ENCODE measurements at places on chromosomes 2 and 18.

DNA sequence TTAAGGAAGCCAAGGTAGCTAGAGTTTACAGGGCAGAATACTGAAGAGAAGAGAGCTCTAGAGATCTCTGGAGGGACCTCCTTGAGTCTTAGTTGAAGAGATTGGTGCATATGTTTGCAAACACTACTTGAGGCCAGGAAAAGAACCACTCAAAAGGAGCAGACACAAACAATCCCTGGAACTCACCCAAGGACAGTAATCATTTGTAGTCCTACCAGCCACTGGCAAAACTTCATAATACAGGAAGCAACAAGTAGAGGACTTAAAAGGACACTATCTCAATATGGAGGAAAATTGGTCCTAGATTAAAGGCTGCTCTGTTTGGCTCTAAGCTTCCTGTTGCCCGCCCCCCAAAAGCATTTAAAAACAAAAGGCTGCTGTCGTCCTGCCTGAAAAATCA, 46.9 kb upstream of the UBXN4 start:
- DNase-seq = no peak

DNA sequence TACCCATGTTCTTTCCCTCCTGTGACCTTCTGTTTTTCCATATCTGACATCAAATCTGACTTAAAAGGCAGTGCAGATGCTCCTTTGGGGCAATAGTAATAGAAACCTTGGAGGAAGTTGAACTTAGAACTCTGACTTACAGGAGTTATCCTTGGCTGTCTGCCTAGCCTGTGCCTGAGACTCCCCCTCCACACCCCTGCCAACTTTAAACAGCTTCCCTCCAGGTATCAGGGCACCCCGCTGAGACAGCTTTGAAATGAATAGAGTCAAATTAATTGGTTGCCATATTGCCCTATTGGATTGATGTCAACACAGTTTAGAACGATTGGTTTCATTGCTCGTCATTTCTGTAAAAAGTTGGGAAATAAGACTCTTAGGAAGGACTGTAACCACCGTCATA, 322.0 kb downstream of the PRKCE start:
- DNase-seq = no peak

DNA sequence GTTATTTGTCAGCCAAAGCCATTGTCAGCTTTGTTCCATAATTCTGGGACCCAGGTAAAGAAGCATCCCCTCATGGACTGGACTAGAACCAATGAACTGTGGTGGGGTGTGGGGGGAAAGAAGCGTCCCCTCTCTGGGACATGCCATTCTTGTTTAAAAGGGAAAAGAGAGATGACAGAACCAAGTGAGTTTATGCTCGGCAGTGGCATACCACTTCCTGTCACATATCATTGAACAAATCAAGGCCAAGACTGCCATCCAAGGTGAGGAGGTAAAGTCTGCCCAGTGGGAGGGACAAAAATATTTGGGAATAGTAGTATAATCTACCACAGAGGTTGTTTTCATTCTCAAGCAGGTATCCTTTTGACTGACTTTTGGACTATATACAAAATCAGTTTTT, 4.7 kb upstream of the GLS start:
- DNase-seq = no peak

GRCh38 chr18:12554796-12555388, 103.0 kb downstream of the SPIRE1 start:
- no peak for DNase-seq

DNA sequence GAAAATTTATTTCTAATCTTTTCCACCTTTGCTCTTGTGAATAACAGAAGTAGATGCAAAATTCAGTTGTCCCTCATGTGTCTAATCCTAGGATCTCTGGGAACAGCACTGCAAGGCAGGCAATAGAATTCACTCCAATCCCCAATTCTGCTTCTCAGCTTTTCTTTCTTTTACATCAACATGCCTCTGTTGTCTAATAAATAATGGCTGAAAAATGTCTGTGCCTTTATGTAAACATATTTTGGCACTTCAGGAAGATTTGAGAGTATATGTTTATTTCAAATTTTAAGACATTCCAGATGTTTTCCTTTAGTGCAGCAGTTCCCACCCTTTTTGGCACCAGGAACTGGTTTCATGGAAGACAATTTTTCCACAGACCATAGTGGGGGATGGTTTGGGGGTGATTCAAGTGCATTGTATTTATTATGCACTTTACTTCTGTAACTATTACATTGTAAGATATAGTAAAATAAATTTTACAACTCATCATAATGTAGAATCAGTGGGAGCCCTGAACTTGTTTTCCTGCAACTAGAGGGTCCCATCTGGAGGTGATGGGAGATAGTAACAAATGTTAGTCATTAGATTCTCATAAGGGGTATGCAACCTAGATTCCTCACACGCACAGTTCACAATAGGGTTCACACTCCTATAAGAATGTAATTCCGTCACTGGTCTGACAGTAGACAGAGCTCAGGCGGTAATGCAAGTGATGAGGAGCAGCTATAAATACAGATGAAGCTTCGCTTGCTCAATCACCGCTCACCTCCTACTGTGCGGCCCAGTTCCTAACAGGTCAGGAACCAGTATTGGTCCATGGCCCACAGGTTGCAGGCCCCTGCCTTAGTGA, 590.3 kb upstream of the CNTNAP5 start:
- no peak for DNase-seq

- DNase-seq = no peak
These were observed 16.3 kb upstream of the WDR75 start for GRCh38 chr2:189424961-189425360.

DNA sequence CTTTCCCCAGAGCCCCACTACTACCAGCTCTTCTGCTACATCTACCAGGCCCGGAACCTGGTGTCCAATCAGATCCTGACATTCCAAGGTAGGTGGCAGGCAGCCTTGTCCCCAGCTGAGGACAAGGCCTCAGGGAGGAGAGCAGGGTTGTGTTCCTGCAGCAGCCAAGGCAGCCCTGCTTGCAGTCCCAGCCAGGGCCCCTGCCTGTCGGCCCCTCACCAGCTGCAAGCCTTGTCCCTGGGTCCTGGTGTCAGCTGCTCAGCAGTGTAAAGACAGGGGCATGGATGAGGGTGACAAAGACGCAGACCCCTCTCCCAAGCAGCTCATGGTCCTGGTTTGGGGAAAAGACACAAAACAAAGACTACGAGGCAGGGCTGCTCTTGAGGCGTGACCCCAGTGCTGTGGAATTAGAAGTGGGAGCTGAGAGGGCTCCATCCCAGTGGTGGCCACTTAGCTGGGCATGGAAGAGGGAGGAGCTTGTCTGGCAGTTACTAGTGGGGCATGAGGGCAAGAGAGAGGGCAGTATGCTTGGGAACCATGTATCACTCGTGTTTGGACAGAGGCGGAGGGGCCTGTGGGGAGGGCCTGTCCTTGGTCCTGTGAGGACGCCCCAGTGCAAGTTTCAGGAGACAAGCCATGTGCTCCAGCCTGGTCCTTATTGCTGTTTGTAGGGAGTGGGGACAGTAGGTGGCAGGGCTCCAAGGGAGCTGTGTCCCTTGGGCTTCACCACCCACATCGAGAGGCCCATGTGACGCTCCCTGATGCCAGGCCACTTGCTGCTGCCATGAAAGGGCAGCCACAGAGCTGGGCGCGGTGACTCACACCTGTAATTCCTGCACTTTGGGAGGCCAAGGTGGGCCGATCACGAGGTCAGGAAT, 47.5 kb downstream of the LMAN2L start:
- DNase-seq = no peak

- DNase-seq = no peak
These were observed 106.4 kb downstream of the VIT start for GRCh38 chr2:36802952-36803351.

DNA sequence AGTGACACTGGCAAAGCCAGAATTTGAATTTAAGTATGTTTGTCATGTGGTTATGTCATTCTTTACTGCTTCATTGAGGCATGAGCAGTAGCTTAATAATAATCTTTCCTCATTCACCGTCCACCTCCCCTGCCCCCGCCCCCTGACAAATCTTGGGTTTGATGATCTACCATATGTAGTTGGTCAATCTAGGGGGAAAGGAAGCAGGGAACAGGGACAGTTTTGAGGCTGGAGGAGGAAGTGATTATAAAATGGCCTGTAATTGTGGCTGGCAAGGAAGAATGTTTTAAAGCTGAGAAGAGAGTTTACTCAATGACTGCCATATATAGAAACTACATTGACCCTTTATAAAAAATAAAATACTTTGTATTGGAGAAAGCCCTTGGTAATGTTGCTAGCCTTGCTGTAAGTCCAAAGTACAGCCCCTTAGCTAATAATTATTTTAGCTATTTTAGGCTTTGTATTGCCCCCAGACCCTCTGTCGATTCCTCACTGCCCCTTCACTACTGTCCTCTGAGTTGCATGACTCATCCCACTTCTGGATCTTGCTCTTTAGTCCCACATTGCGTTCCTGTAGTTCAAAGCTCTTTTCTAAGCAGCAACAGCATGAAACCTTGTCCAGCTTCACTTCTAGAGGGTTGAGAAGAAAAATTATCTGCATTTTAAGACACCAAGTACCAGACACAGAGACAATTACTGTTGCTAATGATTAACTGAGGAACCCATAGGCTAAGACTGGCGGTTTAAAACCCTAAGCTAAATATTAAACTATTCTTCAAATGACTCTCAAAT, 38.4 kb downstream of the PELI1 start:
- DNase-seq = no peak

- DNase-seq = no peak
These were observed 686.7 kb downstream of the NYAP2 start for GRCh38 chr2:226086190-226086589.

DNA sequence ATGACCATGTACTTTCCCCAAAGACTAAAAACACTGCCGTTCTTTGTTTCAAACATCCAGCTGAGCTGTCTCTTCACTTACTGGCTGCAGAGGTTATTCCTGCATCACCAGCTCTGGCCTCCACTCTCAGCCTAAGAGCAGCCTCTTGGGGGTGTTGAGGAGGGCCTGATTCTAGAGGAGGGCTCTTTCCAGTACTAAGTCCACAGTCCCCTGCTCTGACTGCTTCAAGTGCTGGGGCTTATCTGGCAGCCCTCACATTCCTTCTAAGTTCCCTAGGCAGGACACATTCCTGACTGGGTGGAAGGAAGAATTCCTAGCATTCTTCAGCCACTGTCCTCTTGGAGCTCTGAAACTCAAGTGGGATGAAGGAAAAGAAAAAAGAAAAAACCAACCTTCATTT, 32.9 kb upstream of the EHBP1 start:
- DNase-seq = no peak

- DNase-seq = no peak
These were observed 248.3 kb upstream of the KYNU start for GRCh38 chr2:142629193-142629592.

- no peak for DNase-seq
These were observed 67.0 kb downstream of the ASAP2 start for GRCh38 chr2:9273486-9274130.

DNA sequence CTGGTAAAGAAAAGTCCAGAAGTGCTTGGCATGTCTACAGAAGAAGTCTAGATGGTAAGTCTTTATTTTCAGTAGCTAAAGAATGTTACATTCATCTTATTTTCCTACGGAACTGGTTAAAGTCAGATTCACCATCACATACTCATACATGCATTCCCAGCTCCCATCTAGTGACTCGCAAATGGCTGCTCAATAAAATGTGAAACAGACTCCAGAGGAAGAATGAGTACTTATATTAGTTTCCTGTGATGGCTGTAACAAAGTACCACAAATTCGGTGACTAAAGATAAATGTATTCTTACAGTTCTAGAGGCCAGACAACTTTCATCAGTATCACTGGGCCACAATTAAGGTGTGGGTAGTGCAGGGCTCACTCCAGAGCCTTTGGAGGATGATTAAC, 797.2 kb downstream of the SATB2 start:
- no peak for DNase-seq

DNA sequence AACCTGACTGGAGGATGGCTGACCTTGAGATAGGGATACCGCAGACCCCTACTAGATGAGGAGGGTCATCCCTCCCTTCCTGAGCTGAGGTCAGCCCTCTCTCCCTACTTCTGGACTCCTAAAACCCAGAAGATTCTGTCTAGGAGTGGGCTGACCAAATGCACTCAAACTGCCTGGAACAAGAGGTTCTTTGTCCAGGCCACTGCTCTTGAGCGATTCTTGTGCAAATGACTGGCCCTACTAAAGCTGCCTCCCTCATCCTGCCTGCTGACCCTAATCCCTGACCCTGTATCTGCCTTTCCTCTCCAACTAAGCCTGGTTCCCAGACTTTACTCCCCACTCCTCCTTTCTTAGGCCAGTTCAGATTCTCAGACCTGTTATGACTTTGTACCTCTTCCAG, 56.2 kb downstream of the EFR3B start:
- DNase-seq = no peak

DNA sequence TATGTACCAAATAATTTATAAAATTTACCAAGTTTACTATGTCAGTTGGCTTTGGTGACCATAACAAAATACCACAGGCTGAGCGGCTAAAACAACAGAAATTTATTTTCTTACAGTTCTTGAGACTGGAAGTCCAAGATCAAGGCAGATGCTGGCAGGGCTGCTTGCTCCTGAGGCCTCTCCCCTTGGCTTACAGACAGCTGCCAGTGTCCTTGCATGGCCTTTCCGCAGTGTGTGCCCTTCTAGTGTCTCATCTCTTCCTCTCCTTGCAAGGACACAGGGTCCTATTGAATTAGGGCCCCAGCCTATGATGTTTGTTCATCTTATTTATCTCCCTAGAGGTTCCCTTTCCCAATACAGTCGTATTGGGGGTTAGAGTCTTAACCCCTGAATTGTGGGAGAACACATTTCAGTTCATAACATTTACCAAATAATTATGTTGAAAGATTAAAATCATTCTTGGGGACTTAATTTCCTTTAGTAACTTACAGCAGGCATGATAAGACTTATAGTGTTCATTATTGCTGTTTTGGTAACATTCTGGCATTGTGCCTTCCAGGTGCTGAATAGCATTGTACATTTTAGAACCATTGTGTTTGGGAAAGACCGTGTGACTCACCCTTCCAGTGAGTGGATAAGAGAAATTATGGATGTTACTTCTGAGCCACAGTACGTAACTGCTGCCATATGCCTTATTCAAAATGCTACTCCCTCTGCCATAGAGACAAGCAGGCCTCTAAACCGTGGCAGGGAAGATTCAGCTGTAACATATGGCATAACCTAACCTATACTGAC, 317.5 kb downstream of the TMX3 start:
- DNase-seq = no peak

- DNase-seq = no peak
These were observed 9.7 kb upstream of the DNAJB2 start for GRCh38 chr2:219269362-219270054.

GRCh38 chr2:86679036-86679435, 41.1 kb upstream of the RMND5A start:
- DNase-seq = no peak

- DNase-seq = no peak
These were observed 154.2 kb upstream of the PGAP1 start for GRCh38 chr2:197080578-197081216.

GRCh38 chr2:79622508-79622907, 109.7 kb downstream of the CTNNA2 start:
- no peak for DNase-seq
